C1 segment of cervical spinal cord (tissue), 14 donors: ENCODE measurements at places on chromosomes 1 and 21.

DNA sequence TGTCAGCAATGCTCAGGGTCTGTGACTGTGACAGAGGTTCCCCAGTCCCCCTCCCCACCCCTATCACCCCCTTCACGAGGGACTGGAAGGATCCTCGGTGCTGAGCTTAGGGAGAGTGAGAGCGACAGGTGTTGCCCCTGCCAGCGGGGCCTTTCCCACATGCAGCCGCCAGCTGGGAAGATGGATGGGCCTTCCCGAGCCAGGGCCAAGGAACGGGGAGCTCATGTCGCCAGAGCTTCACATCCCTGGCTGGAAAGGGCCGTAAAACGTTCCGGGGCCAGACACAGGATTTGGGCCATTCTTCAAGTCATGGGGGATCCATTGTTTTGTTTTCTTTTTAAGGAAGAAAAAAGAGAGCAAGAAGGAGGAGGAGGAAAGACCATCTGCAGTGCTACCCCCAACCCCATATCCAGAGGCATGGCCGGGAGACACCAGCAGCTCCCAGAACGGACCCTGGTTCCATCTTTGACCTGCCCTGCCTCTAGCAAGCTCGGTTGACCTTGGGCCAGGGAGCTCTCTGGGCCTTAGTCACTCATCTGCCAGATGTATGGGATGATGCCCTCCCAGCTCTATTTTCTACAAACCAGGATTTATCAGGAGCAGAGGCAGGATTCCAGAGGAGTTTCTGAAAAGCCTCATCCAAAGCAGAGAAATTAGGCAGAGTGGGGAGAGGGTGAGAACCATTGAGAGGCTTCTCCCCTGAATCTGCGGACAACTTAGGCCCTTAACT, 54.1 kb downstream of the TAS1R2 start:
- DNase-seq, result no peak

DNA sequence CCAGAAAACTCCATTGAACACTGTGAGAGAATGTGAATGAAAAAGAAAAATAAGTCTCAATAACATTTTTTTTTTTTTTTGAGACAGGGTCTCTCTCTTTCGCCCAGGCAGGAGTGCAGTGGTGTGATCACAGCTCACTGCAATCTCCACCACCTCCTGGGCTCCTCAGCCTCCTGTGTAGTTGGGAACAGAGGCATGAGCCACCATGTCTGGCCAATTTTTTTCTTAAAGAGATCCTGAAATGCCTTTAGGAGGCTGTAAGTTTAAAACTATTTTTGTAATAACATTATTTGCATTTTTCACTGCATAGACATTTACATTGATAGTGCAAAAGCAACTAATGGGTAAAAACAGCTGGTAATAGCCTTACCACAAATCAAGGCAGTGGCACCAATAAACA, 35.3 kb downstream of the GDAP2 start:
- no peak for DNase-seq

DNA sequence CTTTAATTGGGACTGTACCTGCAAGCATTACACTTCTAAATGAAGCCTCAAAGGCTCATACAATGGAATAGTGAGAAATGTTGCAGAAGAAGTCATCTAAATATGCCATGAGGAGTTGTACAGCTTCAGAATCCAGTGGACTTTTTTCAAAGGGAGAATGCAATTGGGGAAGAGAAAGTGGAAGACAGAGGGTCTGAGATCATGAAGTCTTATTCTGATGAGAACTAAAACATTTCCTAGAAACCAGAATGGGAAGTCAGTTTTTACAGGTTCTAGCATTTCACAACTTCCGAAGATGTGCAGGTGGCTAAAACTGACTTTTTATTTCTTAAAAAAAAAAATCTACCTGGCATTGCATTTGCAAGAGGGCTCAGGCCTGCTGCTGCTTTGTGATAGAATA, 424.4 kb upstream of the RUNX1 start:
- DNase-seq, result no peak

- DNase-seq, result peak; percentile 3
Measured at GRCh38 chr1:37725851-37726613, 33.7 kb downstream of the CDCA8 start.

DNA sequence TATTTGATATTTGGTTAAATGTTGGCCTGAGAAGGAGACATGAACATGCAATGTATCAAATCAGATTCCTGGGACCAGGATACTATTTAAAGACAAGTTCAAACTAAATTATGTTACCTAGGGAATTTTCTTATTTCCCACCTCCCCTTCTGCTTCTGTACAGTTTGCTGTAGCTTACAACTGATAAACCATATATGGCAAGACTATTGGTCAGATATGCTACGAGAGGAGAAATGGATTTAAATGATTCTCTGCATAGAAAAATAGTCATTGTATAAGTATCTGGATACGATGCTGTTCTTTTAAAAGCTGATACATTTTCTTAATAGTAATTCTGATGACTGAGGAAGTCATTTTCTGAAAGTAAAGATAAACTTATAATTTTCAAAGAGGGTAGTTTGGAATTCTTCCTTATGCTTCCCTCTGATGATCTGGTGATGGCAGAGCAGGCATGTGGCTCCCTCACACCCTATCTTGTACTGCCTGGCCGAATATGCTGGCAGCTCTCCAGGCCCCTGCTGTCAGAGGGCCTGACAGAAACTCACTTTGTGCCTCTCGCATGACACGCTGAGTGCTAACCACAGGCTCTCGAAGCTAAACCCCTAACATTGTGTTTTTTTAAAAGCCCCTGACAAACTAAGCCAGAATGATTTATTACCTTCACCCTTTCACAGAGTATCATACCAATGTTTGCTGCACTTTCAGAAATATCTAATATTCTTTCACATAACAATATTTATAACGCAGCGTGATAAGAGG, 19.4 kb downstream of the RRP15 start:
- no peak for DNase-seq

DNA sequence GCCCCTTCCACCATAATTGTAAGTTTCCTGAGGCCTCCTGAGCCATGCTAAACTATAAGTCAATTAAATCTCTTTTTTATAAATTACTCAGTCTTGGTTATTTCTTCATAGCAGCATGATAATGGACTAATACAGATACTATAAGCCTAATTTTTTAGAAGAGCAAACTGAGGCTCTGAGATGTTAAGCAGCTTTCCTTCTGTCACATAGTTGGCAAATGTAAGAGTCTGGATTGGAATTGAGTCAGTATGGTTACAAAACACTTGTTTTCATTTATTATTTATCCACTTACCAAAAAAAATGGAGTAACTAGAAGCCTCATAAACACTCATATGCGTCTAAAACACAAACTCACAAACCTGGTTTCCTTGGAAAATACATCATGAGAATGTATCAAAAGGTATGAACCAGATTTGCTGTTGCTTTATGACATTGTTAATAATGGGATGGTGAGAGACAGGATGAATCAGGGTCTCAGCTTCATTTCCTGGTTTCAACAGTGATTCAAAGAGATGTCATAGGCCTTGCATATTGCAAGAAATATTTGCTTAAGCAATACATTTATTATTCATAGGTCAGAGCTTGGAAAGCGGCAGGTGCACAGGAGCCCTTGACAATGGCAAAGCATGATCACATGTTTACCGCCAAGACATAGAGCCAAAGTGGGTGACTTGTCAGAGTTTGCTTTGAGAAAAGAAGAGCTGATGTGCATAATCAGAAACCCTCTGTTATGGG, 221.5 kb downstream of the GRIK1 start:
- DNase-seq, result no peak

DNA sequence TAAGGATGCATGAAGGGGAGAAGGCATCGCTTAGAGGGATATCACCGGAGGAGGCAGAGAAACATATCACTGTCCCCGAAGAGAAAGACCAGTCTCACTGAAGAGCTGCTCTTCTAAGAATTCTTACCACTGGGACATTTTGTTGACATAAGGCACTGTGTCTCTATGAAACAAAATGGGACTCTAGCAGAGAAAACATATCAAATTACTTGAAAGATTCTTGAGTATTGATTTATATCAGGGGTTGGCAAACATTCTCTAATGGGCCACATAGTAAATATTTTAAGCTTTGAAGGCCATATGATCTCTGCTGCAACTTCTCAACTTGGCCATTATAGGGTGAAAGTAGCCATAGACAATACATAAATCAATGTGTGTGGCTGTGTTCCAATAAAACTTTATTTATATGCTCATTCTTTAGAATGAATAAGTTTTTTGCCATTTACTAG, 41.0 kb upstream of the GREM2 start:
- no peak for DNase-seq

DNA sequence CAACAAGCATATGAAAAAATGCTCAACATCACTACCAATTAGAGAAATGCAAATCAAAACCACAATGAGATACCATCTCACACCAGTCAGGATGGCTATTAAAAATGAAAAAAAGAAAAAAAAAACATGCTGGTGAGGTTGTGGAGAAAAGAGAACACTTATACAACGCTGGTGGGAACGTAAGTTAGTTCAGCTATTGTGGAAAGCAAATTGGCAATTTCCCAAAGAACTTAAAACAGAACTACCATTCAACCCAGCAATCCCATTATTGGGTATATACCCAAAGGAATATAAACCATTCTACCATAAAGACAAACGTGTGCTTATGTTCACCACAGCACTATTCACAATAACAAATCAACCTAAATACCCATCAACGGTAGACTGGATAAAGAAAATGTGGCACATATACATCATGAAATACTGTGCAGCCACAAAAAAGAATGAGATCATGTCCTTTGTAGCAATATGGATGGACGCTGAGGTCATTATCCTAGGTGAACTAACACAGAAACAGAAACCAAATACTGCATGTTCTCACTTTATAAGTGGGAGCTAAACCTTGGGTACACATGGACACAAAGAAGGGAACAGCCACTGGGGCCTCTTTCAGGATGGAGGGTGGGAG, 49.5 kb downstream of the LYST start:
- DNase-seq, result no peak

DNA sequence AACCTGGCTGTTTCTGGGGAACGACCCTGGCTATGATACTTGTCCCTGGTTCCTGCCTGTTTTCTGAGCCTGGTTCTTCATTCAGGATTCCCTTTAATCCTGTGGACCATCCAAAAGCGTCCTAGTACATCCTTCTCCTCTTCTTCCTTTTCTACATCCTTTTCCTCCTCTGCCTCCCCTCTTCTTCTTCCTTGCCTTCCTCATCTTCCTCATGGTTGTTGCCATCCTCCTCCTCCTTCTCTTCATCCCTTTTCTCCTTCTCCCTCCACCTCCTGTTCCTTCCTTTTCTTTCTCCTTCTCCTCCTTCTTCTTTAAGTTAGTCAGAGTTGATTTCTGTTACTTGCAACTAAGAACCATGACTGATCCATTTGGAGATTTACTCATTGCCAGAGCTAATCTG, 197.8 kb downstream of the FOXD2 start:
- DNase-seq, result no peak

DNA sequence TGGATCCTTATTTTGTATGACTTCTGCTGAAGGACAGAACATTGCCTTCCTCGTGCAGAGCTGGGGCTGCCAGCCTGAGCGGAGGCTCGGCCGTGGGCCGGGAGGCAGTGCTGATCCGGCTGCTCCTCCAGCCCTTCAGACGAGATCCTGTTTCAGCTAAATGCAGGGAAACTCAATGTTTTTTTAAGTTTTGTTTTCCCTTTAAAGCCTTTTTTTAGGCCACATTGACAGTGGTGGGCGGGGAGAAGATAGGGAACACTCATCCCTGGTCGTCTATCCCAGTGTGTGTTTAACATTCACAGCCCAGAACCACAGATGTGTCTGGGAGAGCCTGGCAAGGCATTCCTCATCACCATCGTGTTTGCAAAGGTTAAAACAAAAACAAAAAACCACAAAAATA, 27.5 kb upstream of the KDM4A start:
- no peak for DNase-seq

DNA sequence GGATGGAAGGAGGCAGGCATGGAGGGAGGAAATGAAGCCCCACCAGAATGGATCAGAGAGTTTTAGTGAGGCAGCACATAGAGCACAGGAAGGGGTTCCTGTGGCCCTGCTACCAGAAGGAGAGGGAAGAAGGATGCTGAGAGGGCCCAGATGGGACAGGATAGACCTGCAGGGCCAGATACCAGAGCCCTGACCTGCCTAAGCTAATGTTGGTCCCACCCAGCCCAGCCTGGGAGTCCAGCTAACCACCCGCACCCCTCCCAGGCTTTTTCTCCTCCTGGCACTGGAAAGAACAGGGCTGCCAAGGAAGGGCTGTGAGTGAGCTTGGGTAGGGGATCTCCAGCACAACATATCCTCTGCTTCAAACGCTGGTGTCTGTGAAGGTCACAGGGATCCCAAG, 6.9 kb downstream of the NECTIN4 start:
- DNase-seq, result no peak

GRCh38 chr21:40846587-40847411, at the start of gene DSCAM:
TSS of gene DSCAM (minus strand) at chr21:40847158. CDS start at chr21:40846661, 497 bp downstream.
- DNase-seq, result no peak

DNA sequence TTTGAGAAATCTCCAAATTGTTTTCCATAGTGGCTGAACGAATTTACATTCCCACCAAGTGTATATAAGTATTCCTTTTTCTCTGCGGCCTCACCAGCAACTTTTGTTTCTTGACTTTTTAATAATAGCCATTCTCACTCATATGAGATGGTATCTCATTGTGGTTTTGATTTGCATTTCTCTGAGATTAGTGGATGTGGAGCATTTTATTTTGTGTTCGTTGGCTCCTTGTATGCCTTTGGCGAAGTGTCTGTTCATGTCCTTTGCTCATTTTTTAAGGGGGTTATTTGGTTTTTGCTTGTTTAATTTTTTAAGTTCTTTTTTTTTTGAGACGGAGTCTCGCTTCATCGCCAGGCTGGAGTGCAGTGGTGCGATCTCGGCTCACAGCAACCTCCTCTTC, 45.1 kb upstream of the MPC2 start:
- DNase-seq, result no peak

GRCh38 chr1:203368624-203369451, 17.9 kb upstream of the FMOD start:
- DNase-seq, result no peak

- DNase-seq, result no peak
Measured at GRCh38 chr1:29889776-29890175, 653.5 kb downstream of the PTPRU start.
